ENCODE measurements at places on chromosomes 4 and X.

GRCh38 chr4:169233691-169234090 lies 37.1 kb downstream of the SH3RF1 start:
- DNase-seq = no peak

- no peak for DNase-seq
These were observed 86.8 kb downstream of the PDGFRA start for GRCh38 chr4:54315561-54316538.

- DNase-seq = peak; percentile 35
These were observed 421.8 kb downstream of the MAPK10 start for GRCh38 chr4:85938062-85938461.

- no peak for DNase-seq
These were observed 39.7 kb upstream of the KLF3 start for GRCh38 chr4:38624311-38624710.

DNA sequence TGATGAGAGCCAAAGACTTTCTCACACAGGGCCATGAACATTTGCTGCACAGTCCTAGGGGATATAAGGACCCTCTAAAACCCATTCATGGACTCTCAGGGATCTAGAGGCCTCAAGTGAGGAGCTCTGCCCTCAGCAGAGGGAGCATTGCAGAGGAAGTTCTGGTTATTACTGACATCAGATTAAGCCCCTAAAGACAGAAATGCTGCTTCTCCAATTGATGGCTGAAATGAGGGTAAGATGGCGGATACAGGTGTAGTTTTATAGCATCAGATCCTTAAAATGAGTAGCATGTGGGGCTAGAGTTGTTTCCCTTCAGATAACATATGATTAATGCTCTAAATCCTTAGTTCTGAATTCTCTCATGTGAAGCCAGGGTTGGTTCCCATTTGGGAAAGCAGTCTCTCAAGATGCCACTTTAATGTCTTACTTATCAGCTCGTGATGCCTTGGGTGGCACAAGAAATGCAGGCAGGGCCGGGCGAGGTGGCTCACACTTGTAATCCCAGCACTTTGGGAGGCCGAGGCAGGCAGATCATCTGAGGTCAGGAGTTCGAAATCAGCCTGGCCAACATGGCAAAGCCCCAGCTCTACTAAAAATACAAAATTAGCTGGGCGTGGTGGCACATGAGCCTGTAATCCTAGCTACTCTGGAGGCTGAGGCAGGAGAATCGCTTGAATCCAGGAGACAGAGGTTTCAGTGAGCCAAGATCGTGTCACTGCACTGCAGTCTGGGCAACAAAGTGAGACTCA lies 7.9 kb downstream of the RHOH start:
- no peak for DNase-seq

DNA sequence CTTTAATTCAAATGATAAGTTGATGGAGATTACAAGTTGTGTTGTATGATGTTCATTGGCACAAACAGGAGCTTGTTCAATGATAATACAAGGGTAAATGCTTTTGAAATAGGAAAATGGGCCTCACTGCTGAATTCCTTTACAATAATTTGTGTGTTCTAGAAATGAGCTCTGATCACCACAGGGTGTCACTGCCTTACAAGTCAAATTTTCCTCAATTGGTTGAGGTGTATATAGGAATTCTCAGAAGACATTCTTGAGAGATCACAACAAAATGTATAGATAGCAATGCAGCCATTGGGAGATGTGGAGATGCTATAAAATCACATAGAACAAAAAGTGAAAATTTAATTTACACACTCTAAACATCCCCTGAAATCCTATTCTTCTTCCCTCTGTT lies 49.6 kb downstream of the KLF8 start:
- DNase-seq = no peak

DNA sequence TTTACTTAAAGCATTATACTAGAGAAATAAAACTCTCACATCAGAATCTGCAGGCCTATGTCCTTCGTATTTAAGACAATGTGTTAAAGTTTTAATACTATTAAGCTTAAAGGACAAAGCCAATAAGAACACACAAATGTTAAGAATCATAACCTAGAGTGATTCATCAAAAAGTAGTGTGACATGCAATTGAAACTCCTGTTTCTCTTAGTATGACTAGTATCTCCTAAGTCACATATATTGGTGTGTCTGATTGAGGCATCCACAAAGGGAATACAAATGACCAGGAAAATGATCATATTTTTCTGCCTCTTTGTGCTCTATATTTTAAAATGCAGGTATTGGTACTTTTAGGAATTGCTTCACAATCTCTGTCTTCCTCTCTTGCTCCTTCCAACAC lies 23.8 kb downstream of the GPRASP3 start:
- DNase-seq = no peak

GRCh38 chrX:154750301-154751202 lies at the start of gene GAB3:
Gene GAB3, minus strand, starts transcription at chrX:154751077. Its CDS starts 52 bp downstream, at chrX:154751025.
- DNase-seq = peak; percentile 53

GRCh38 chrX:71578253-71579135 lies at the start of gene GCNA:
Gene GCNA, plus strand, starts transcription at chrX:71578437. Its CDS starts 2,385 bp downstream, at chrX:71580822.
- no peak for DNase-seq

GRCh38 chr4:174590336-174590735 lies 68.0 kb upstream of the HPGD start:
- no peak for DNase-seq

DNA sequence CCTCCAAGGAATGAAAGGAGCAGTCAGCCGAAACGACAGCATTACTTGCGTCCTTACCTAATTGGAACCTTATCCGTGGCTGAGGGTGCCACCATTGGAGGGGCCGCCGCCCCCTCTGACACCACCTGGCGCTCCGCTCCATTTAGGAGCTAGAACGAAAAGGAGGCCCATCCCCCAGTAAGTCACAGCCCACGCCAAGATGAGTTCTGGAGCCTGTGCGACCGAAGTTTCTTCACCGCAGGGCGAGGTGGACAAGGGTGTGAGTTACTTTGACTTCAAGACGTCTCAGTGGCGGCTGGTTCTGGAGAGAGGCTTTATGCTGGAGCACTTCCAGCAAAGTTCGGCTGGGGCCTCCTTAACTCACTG lies 729 bp upstream of the IRF2 start:
- no peak for DNase-seq

DNA sequence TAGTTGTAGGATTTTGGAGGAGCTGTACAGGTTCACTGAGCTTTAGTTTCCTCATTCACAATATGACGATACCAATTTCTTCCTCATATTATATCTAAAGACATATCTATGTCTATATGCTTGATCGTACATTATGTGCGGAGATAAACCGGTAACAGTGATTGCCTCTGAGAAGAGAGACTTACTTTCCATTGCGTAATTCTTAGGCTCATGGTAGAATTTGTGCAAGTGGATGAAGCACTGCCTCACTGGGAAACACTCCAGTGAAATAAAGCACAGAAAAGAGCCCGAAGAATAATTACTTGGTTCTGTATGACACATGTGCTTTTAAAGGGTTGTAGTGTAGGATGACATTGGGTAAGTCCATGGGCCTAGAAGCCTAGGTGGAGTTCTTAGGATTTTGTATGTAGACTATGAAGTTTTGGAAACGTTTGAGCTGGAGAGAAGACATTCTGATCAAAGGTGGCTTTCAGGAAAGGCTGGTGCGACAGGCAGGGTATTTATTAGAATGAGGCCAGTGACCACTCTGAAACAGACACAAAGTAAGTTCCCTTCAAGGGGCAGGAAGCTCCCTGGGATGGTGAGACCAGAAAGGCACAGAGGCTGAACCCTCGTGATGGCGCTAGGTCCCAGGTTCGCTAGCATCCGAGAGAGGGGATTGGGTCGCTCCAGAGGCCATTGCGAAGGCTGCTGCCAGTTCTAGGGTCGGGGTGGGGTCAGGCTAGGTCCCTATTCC lies 649 bp upstream of the VBP1 start:
- no peak for DNase-seq

GRCh38 chr4:78347527-78347926 lies 204.0 kb upstream of the ANXA3 start:
- no peak for DNase-seq

- DNase-seq = no peak
These were observed 35.4 kb downstream of the FABP2 start for GRCh38 chr4:119286377-119287002.

DNA sequence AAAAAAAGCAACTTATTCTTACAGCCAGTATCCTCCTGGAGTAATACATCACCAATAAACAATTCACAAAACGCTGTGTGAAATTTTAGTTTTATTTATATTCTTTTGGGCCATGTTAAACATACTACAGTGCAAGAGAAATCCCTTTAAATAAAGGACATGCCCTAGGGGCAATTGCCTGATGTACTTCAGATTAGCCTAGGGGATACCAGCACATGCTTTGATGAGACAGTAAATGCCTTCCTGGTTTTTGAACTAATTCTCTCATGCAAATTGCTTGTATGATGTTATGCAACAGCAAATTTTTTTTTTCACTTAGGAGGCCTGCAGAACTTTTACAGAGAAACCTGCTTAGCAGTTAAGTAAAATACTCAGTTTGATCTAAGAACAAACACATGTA lies 711.9 kb upstream of the FRG1 start:
- DNase-seq = no peak

GRCh38 chrX:20693078-20693477 lies 426.4 kb upstream of the RPS6KA3 start:
- no peak for DNase-seq

DNA sequence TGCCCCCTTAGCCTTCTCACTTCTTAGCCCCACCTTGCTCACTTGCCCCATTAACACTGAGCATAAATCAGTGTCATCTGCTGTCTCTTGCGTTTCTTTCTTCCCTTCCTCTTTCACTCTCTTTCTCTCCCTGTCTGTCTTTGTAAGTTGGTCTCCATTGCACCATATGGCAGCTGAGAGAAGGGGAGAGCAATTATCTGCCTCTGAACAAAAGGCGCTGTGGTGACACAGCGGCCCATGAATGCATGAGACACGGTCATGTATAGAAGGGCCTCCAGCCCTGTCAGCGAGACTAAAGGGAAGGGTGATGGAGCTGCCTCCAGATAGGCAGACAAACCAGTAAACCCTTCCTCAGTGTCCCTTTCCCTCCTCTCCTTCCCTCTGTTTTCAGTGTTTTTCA lies 88.8 kb upstream of the PCDH18 start:
- peak; percentile 32 for DNase-seq

DNA sequence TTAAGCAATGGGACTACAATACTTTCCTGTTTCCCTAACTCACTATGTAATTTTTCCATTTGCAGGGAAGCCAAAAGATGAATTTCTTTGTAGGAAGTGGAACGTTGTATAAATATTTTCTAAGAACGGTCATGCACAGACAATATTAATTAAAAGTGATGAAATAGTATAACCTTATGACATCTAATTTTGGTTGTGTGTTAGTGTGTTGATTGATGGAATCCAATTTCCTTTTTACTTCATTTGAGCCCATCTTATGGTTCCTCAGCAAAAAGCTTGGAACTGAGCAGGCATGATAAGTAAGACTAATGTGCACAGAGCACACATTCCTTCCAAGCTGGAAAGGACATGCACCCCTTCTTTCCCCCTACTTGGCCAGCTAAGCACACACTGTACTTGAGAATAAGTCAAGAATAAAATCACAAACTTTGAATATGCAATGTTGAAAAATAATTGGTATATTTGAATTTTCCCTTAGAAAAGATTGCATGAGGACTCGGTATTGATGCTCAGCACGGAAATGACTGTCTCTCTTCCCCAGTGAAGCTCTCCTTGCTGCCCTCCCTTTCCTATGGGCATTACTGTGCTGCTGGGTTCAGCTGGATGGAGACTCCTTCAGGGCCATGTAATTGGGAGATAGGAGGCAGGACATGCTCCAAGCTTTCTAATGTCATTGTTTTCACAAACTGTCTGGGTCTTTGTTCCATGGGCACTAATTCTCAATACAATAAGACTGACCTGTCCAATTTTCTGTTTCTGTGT lies 19.2 kb upstream of the PDLIM3 start:
- DNase-seq = no peak

- DNase-seq = no peak
These were observed 66.9 kb upstream of the MMAA start for GRCh38 chr4:145552181-145552822.

GRCh38 chr4:24330172-24330571 lies 254.2 kb downstream of the DHX15 start:
- DNase-seq = no peak

GRCh38 chrX:19448077-19448476 lies 67.2 kb downstream of the MAP3K15 start:
- DNase-seq = no peak

DNA sequence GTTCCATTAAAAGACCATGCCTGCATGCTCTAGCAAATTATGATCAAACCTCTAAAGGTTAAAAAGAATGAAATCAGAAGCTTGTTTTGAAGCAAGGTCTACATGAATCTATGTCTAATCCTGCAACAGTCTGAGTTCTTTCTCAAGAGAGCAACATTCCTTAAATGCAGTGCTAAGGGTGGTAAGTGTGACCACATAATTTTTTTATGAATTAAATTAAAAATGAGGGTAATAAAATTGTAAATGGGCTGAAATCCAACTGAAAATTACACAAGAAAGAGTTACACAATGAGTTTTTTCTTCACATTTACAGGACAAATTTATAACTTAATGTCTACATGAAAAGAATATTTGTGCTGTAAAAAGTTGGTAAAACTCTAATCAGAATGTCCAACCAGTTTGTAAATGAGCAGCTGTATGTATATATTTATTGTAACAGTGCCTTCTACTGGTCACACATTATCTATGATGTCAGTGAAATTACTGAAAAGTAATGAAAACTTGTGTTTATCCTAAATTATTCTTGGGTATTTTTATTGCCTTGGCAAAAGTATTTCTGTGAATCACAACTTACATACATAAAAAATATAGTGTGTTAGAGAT lies 336.3 kb upstream of the PITX2 start:
- no peak for DNase-seq

DNA sequence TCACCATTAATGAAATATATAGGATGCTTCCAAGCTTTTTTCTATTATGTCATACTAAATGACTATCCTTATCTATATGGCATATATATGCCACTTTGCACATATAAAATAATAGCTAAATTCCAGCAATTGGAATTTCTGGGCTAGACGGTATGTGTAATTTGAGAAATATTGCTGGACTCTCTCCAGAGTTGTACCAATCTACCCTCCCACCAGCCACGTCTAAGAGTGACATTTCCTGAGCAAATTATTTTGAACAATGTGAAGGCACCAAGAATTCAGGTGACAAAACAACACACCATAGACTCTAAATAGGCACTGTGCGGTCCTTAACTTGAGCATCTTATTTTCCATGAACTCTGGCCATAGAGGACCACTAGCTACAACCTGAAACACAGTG lies 62.3 kb downstream of the RFC1 start:
- no peak for DNase-seq

GRCh38 chr4:40193016-40193571 lies 3.7 kb upstream of the RHOH start:
- no peak for DNase-seq

- no peak for DNase-seq
These were observed 24.8 kb downstream of the PDHA1 start for GRCh38 chrX:19368576-19368975.

DNA sequence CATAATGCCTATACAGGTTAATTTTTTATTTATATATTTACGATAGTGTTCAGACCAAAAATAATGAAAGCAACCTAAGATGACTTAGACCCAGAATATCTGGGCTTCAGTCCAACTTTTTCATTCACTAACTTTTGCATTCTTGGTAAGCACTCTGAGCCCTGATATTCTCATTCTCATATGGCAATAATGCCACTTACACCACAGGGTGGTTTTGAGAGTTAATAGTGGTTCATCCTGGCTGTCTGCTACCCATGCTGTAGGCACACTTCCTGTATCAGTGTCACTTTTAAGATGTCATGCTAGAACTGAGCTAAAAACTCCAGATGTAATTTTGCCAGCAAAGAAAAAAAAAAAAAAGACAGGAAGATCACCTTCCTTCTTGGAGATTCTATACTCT lies 508.7 kb upstream of the FMR1 start:
- DNase-seq = no peak

Data from right kidney (tissue), 9 donors.